ENCODE measurements at places on chromosomes 16 and 17.

DNA sequence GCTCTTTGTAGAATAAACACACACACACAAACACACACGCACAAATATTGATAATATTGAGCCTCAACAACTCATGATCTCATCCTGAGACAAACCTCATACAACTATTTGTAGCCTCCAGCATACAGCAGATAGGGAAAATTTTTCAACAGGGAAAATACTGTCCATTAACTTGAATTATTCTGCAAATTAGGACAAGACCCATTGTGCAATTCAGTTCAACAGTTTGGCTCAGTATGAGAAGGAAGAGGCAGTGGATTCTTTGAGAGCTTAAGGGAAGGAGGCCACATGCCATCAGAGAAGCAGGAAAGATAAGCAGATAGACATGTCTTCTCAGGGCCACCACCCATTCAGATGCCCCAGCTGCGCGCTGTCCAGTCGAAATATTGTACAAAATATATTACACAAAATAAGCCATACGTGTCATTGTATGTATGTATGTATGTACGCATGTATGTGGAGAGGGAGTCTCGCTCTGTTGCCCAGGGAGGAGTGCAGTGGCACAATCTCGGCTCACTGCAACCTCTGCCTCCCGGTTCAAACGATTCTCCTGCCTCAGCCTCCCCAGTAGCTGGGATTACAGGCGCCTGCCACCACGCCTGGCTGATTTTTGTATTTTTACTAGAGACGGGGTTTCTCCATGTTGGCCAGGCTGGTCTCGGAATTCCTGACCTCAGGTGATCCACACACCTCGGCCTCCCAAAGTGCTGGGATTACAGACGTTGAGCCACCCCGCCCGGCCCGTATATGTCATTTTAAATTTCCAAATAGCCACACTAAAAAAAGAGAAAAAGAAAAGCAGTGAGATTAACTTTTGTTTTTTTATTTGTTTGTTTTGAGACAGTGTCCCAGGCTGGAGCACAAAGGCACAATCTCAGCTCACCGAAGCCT lies 1.8 kb downstream of the ZC3H7A start:
- no peak for DNase-seq

DNA sequence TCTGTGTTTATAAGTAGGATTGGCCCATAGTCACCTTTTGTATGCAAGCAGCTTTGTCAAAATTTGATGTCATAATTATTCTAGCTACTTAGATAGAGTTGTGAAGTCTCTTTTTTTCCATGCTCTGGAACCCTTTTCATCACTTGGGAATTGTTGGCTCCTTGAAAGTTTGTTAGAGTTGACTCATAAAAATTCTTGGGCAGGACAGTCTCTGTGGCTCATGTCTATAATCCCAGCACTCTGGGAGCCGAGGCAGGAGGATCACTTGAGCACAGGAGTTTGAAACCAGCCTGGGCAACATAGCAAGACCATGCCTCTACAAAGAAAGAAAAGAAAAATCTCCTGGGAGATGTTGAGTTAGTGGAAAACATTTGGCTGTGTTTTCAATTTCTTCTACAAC lies 45.7 kb upstream of the MRC2 start:
- no peak for DNase-seq

DNA sequence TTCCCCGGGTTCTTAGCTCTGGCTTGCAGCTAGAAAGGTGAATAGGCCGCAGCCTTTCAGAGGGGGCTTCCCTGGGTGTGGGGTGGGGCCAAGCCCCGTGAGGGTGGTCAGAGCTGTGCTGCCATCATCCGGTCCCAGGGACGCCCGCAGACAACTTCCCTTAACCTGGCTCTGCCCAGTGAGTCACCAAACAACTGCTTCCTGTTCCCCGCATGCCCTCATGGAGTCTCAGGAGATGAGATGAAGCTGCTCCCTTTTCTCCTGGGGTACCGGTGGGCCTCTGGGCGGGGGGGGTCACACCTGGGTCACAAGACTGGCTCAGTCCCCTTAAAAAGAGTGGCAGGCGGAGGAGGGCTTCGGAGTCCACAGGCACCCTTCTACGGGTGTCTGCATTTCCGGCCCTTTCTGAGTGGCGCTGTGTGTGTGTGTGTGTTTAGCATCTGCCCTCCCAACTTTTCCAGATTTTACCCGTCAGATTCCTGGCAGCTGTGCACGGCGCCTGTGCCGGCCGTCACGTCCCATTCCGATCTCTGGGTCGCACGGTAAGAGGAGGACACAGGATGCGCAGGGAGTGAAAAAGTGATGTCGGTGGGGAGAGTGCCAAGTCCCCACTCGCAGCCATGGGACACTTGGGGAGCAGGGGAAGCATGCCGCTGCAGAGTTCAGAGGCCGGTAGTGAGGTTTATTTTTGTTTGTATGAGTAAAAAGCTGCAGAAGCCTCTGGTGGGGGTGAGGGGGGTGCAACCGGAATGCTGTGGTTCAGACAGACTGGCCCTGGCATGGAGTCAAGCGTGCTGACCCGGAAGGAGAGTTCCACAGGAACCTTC lies 16.8 kb downstream of the HIC1 start:
- DNase-seq: no peak

GRCh38 chr17:70288540-70289290 lies 119.4 kb downstream of the KCNJ2 start:
- DNase-seq: no peak

GRCh38 chr16:66121466-66121865 lies 245.0 kb upstream of the CDH5 start:
- no peak for DNase-seq

- DNase-seq: no peak
Observed at GRCh38 chr16:67987460-67988160, 7.3 kb upstream of the DPEP3 start.

- DNase-seq: no peak
Observed at GRCh38 chr17:77725846-77726245, 232.7 kb upstream of the TNRC6C start.

DNA sequence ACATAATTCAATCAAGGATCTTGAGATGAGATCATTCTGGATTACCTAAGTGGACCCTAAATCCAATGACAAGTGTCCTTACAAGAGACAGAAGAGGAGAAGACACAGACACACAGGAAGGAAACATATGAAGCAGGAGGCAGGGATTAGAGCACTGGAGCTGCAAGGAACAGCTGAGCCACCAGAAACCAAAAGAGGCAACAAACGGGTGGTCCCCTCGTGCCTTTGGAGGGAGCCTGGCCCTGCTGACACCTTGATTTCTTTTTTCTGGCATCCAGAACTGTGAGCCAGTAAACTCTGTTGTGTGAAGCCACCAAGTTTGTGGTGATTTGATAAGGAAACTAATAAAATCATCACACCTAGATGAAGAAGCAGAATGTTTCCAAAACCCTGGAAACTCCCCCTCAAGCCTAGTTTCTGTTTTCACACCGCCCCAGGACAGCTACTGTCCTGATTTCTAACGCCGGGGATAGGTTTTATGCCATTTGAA lies 115.2 kb downstream of the PITPNC1 start:
- DNase-seq: no peak

- DNase-seq: no peak
Observed at GRCh38 chr17:15657868-15658267, 26.2 kb downstream of the TRIM16 start.

DNA sequence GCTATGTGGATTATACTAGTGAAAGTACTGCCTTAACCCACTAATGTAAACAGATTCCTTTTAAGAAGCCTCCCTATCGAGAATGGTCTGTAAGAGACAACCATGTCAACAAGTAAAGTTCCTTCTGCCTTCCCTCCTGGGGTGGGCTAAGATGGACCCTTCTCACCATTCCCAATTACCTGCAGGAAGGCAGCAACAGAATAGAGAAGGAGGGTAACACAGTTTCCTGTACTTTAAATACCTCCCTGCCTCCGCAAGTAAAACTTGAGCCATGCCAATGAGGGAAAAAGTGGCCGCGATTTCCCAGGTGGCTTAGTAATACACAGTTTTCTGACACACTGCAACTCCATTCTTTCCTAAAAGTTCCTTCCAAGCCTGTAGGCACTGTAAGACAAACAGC lies 45.2 kb downstream of the TOX3 start:
- DNase-seq: no peak

GRCh38 chr16:11046382-11046931 lies 102.1 kb downstream of the CLEC16A start:
- no peak for DNase-seq

GRCh38 chr17:45720386-45720785 lies 63.7 kb upstream of the CRHR1 start:
- no peak for DNase-seq

DNA sequence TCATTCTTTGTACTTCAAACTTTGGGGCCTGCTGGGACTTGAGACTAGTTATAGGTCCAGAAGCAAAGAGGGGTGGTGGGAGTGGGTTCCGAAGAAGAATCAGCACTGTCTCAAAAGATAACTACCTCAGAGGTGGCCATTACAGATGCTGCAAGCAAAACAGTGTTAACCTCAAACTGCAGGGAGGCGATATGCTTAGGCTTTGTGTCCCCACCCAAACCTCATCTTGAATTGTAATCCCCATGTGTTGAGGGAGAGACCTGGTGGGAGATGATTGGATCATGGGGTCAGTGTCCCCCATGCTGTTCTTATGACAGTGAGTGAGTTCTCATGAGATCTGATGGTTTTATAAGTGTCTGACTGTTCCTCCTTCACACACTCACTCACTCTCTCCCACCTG lies 545.3 kb downstream of the XYLT1 start:
- DNase-seq: no peak

DNA sequence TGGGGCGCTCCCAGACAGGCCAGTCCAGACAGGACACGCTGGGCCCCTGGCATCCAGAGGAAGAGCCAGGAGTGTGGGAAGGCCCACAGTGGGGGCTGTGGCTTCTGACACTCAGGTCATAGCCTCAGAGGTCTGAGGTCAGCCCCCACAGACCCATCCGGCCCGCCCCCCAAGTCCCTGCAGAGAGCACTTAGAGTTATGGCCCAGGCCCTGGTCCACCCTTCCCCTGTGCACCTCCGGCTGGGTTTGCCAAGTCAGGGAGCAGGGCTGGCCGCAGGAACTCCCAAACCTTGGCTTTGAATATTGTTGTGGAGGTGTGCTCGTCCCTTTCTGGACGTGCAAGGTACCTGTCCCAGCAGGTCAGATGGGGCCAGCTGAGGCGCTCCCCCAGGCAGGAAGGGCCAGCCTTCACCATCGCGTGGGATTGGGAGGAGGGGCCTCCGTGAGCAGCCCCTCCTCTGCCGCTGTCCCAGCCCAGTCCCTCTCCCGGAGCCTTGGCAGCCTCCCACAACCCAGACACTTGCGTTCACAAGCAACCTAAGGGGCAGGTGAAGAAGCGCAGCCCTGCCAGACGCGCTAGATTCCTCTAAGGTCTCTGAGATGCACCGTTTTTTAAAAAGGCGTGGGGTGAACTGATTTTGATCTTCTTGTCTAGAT lies 74.6 kb downstream of the SOCS1 start:
- no peak for DNase-seq

GRCh38 chr17:12821376-12821940 lies 32.2 kb downstream of the ARHGAP44 start:
- no peak for DNase-seq

- DNase-seq: peak; percentile 20
Observed at GRCh38 chr17:40364121-40364861, at the start of gene GJD3. TSS of gene GJD3 (minus strand) at chr17:40364737. CDS start at chr17:40363815, 922 bp downstream.

DNA sequence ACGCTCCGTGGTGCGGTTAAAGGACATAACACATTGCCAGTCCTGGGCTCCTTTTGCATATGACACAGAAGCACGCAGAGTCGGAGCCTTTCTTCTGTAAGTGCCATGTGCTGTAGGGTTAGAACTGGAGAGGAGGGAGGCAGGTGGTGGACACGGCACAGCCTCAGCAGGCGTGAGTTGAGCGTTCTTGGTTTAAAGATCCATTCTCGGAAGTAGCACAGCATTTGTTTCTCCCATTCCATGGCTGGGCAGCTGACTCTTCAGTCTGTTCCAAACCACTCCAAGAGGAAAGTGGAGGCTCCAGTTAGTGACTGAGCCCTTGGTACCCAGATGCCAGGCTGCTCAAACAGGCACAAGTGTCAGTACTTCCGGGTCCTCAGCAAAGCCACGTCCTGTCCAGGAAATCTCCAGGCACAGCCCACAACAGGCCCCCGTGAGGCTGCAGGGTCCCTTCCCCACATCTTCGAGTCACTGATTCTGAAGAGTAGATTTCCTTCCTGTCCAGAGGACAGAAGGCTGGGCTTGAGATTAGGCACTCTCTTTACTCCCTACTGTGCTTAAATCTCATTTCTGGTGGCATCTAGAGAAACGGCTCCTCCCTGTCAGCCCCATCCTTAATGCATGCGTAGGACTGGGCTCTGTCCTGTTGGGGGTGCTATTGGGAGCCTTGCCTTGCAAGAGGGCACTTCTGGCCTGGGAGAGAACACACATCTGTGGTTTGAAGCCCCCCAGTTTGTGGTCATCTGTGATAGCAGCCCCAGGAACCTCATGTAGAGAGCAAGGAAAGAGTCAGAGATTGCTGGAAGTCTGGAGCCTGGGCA lies 39.6 kb upstream of the NAT9 start:
- DNase-seq: no peak

DNA sequence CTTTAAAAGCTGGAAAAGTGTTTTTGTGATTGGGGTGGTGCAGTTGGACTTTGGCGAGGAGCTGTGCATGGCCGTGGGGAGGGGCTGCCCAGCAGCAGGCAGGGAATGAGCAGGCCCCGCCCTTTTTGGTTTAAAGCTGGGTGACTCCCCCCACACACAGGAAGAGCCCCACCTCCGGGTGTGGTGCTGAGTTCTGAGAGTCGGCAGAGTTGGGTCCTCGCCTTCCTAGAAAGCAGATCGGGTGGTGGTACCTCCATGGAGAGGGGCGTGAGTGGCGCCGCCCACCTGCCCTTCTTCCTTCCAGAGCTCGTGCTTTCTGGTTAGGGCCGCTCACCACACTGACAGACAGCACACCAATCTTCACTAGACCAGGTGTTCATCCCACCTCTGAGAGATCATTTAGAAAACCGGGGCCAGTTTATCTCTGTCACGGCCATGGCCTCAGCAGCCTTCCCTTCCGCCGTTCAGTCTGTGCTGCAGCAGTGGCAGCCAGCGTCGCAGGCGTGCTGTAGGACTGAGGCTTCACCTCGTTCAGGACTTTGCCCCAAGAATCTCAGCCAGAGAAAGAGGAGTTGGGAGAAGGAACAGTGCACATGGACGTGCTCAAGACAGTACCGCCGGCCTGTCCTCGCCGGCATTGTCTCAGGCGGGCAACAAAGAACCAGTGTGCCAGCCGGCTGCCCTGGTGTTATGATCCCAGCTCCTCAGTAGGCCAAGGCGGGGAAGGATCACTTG lies 144.0 kb upstream of the CHMP6 start:
- no peak for DNase-seq

- DNase-seq: peak; percentile 79
Observed at GRCh38 chr17:7336240-7337175, at the start of gene ACAP1. TSS of gene ACAP1 (plus strand) at chr17:7336529. CDS start at chr17:7336735, 206 bp downstream.

Measured in GM12892 (cell line).